Activated T-helper 1 cell treated with Interleukin-2 at 50 U/mL for 16 hours (primary cell): ENCODE measurements at places on chromosomes 11 and 22.

GRCh38 chr22:24319451-24319850, 48.8 kb downstream of the SPECC1L start:
- no peak for DNase-seq

DNA sequence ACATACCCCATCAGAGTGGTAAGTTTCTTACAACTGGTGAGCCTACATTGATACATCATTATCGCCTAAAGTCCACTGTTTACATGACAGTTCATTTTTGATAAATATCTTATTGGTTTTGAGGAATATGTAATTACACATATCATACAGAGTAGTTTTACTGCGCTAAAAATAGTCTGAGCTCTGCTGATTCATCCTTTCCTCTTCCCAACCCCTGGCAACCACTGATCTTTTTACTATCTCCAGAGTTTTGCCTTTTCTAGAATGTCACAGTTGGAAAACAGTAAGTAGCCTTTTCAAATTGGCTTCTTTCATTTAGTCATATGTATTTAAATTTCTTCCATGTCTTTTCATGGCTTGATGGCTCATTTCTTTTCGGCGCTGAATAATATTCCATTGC, 112.8 kb downstream of the LARGE1 start:
- no peak for DNase-seq

DNA sequence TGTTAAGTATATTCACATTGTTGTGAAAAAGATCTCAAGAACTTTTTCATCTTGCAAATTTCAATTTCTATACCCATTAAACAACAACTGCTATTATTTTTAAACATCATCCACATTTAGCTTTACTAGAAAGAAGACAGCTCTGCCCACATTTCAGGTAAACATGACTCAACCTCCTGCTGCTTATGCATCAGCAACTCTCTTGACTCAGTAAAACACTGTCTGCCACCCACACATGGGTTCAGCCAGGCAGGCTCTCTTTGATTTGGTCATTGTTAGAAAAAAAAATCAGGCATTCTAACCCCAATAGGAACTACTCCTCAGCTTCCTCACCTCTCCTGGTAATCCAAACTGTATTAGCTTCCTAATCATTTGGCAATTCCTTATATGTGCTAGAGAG, 5.1 kb upstream of the ENDOD1 start:
- DNase-seq = no peak

GRCh38 chr11:65616575-65617001, 1.0 kb downstream of the PCNX3 start:
- no peak for DNase-seq

- no peak for DNase-seq
Measured at GRCh38 chr11:69545976-69546617, 64.6 kb downstream of the LINC01488 start.

DNA sequence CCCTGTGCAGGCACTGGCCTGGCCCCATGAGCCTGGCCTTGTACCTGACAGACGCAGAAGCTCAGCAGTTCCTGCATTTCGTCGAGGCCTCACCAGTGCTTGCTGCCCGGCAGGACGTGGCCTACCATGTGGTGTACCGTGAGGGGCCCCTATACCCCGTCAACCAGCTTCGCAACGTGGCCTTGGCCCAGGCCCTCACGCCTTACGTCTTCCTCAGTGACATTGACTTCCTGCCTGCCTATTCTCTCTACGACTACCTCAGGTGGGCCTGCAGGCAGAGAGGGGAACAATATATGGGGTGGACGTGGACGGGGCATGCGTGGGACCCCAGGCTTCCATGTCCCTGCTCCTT, 4.9 kb downstream of the LARGE2 start:
- no peak for DNase-seq

- no peak for DNase-seq
Measured at GRCh38 chr11:73142128-73142377, at the start of gene FCHSD2. TSS of gene FCHSD2 (minus strand) at chr11:73142318. CDS start at chr11:73141877, 441 bp downstream.

- DNase-seq = no peak
Measured at GRCh38 chr11:125429807-125430678, 66.0 kb downstream of the FEZ1 start.

GRCh38 chr11:128687321-128687720, 6.6 kb upstream of the FLI1 start:
- no peak for DNase-seq

- DNase-seq = peak; percentile 78
Measured at GRCh38 chr11:67437082-67437808, at the start of gene PTPRCAP. TSS of gene PTPRCAP (minus strand) at chr11:67437682. CDS start at chr11:67437619, 63 bp downstream.

DNA sequence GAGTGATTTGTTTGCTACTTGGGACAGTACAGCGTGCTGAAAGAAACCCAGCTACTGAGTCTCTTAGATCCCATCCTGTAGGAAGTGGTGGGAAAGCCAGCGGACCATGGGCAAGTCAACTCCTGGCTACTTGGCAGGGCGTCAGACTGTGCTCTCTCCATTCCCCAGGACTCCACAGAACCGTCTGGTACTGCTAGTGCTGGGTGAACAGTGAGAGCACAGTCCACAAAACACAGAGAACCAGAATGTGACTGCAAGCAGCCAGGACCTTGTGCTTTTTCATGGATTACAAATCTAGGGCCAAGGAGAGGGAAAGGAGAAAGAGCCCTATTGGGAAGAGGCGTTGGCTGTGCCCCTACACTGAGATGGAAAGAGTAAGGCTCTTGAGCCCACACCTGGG, 10.2 kb downstream of the BID start:
- no peak for DNase-seq

GRCh38 chr11:114188851-114189570, 107.2 kb upstream of the NNMT start:
- DNase-seq = no peak

DNA sequence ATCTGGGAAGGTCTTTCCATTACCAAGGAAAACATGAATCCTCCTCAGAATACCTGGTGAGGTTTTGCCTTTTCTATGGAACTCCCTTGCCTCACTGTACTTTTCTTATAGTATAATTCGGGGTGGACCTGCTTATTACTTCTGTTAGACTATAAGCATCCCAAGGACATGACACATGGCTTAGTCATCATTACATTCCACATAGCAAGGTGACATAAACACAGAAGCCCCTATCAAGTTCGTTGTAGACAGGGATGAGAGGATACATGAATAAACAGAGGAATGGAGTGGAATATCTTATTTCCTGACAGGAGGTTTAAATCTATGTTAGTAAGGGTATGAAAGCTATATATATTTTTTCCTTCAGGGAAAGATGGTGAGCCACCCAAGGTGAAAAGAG, 532.2 kb upstream of the CCDC90B start:
- no peak for DNase-seq

DNA sequence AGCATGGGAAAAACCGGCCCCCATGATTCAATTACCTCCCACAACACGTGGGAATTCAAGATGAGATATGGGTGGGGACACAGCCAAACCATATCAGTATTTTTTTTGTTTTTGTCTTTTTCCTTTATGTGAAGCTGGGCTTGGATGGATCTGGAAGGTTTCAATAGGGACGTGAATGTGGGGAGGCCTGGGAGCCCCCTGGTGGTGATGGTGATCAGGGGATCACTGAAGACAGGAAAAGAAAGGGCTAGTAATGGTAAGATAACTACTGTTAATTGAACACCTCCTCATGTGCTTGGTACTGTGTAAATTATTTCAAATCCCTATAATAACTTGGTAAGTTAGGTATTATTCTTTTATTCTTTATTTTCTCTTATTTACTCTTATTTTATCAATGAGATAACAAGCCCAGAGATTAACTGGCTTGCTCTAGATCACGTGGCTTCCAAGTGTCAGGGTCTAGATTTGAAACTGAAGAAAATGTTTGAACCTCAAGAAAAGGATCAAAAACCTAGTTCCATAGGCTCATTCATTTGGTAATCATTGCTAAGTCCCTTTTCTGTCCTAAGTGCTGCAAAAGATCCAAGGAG, 364.2 kb downstream of the TENM4 start:
- DNase-seq = no peak

DNA sequence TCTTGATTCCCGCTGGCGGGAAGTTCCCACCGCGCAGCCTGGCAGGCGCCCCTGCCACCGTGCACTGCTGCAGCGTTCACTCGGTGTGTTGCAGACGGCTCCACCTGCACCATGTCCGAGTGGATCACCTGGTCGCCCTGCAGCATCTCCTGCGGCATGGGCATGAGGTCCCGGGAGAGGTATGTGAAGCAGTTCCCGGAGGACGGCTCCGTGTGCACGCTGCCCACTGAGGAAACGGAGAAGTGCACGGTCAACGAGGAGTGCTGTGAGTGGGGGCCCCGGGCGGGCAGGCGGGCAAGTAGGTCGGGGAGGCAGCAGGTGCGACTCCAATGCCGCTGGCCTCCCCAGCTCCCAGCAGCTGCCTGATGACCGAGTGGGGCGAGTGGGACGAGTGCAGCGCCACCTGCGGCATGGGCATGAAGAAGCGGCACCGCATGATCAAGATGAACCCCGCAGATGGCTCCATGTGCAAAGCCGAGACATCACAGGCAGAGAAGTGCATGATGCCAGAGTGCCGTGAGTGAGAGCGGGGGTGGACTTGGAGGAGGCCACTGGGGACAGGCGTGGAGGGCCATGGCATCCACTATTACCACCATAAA, 99.7 kb downstream of the RRAS2 start:
- DNase-seq = no peak

GRCh38 chr11:386483-386882, 7.5 kb upstream of the PKP3 start:
- no peak for DNase-seq

DNA sequence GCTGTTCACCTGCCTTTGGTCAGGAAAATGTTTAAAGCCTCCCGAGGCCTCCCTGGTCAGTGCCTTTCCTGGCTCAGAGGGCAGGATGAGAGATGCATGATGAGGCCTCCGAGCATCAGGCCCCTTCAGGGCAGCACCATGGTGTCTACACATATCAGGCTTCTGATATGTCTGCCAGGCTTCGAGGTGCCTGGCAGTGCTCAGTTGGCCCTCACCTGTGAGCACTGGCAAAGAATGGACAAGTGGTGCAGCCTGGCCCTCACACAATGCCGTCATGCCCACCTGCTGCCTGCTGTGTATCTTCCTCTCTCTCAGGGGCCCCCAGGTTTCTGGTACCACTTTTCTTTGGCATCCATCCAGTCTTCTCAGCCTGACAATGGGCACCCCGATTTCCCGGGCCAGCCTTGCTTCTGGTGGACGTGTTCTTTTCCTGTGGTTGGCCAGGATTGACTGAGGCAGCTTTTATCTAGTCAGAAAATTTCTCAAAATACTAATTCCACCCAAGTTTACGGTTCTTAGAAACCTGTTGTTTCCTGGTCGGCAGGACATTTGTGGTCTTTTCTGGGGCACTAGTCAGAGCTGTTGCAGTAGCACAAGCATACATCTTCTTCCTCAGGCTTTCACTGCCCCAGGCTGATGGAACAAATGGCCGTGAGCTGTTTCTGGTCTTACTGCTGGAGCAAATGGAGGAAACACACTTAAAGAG, 76.8 kb upstream of the SUSD2 start:
- no peak for DNase-seq

DNA sequence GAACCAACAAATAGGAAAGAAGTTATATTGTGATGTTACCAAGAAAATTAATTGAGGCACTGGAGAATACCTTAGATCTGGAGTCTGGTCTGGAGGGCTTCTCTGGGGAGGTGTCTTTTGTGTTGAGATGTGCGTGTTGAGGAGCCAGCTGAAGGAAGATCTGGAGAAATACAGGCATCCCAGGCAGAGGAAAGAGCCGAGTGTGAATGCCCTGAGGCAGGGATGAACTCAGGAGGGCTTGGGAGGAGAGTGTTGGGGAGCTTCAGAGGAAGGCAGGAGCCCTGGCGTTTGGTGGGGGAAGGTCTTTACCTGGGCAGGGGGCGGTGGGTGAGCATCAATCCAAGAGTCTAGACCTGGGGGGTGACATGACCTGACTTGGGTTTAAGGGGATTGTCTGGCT, 13.1 kb downstream of the SYNGR1 start:
- no peak for DNase-seq

GRCh38 chr11:122711831-122712381, 56.4 kb downstream of the UBASH3B start:
- DNase-seq = no peak

GRCh38 chr22:25829808-25830777, 88.1 kb downstream of the MYO18B start:
- DNase-seq = no peak

DNA sequence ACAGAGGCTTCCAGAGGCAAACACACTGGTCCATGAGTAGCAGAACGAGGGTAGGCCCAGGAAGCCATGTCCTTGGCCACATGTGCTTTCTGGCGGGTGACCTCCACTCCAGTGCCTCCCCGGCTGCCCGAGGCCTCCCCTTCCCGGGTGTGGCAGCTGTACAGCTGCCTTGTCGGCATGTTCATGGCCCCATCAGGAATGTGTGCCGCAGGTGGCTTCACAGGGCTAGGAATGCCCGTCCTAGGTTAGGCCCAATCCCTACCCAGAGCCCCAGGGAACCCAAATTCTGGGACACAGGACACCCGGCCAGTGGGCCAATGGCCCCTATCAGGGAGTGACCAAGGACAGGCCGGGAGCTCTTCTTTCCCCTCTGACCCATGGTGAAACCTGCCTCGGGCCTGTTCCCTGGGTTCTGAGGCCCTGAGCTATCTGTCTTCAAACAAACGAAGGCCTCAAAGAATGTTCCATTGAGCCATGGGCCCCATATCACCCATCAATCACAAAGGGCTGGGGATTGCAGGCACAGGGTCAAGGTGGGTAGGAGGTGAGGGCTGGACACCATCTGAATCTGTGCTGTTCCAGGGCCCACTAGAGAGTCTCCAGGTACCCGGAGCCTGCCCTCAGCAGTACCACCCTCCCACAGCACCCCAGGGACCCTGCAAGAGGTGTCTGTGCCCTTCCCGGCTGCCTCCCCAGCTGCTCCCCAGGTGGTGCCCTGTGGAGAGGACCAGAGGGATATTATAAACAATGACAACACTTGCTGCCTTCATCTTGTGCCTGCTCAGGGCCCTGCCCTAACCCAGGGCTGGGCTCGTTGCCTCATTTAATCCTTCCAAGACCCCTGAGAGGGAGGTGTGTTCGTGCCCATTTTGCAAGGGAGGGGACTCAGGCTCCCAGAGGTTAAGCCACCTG, 4.0 kb upstream of the CDKN1C start:
- DNase-seq = no peak

GRCh38 chr11:15707971-15708370, 593.2 kb downstream of the INSC start:
- no peak for DNase-seq

DNA sequence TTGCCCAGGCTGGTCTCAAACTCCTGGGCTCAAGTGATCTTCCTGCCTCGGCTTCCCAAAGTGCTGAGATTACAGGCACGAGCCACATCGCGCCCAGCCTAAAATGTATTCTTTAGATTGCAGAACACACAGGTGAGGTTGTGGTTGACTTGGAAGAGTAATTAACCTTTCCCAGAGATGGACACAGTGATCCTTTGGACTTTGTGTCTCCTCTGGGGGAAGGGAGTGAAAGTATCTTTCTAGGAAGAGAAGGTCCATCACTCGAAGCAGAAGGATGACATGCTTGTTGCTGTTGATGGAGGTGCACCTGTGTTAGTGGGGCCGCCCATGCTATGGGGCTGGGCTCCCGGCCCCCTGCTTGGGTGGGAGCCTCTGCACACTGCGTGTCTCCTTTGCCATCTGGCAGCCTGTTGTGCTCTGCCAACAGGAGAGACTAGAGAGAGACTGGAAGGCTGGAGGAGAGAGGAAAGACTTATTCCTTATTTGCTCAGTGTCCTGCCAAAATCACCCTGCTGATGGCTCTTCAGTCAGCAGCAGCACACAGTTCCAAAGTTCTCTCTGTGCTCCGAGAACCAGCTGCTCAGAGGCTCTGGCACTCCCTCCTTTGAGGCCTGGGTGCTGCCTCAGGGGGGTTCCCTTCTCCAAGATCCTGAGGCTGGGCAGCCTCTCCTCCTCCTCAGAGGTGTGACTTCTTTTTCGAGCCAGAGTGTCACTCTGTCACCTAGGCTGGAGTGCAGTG, 33.1 kb upstream of the CYB5R3 start:
- DNase-seq = no peak

- peak; percentile 74 for DNase-seq
Measured at GRCh38 chr11:35138943-35139721, at the start of gene CD44. TSS of gene CD44 (plus strand) at chr11:35139171. CDS start at chr11:35139304, 133 bp downstream.

- no peak for DNase-seq
Measured at GRCh38 chr11:109377039-109377742, 44.8 kb upstream of the C11orf87 start.
